Activated CD8-positive, alpha-beta T cell treated with anti-CD3 and anti-CD28 coated beads, Interleukin-2, amount 10 ng/mL, durations not matched to agents 7 days and 5 days (primary cell): ENCODE measurements at places on chromosomes 12 and 14.
A peak's percentile ranks its signal among the peaks of the same experiment; 100 is the strongest.

GRCh38 chr12:1595026-1595561, 713 bp upstream of the FBXL14 start:
- no peak for DNase-seq

- no peak for DNase-seq
Measured at GRCh38 chr12:106595268-106595667, 12.5 kb downstream of the RFX4 start.

- DNase-seq: no peak
Measured at GRCh38 chr12:39064708-39065107, 159.3 kb upstream of the CPNE8 start.

- DNase-seq: no peak
Measured at GRCh38 chr12:54588110-54588889, at the start of gene PPP1R1A. PPP1R1A (minus strand) TSS chr12:54588659; CDS start chr12:54588488, 171 bp downstream.

- no peak for DNase-seq
Measured at GRCh38 chr14:55654243-55654642, 74.2 kb downstream of the KTN1 start.

DNA sequence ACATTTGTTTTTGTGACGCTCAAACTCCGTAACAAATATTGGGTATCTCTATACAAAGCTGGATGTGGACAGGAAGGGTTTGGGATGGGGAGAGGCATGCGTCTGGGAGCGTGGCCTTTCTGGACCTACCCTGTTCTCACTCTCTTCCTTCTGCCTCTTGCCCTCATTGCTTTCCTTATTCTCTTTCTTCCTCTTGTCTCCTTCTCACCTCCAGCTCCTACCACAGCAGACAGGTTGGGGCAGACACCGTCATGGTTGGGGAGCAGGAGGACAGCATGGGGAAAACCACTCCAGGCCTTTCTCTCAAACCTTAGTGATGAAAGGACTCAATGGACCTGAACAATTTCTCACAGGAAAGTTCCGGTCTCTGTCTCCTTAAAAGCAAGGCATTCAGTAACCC, 465.3 kb downstream of the RAD51B start:
- DNase-seq: no peak

- no peak for DNase-seq
Measured at GRCh38 chr12:26431211-26431610, 235.8 kb downstream of the SSPN start.

- no peak for DNase-seq
Measured at GRCh38 chr12:24772813-24773212, 176.1 kb downstream of the BCAT1 start.

DNA sequence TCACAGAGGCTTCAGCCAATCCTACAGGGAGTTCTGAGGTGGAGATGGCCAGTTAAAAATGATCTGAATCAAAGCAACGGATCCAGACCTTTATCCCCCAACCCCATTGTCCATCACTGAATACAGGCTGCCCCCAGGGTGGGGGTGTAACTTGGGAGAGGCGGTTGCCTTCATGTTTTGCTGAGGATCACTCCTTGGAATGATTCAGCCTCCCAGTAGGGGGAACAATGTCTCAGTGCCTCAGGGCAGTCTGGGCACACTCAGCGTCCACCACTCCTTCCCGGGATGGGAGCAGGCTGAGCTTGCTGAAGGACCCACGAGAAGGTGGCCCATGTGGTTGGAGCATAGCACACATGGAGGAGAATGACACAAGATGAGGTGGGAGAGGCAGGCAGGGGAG, 60.2 kb downstream of the RFX4 start:
- DNase-seq: no peak

GRCh38 chr12:30754383-30754749, 385 bp downstream of the CAPRIN2 start:
- DNase-seq: peak; percentile 61

- DNase-seq: peak; percentile 79
Measured at GRCh38 chr12:94305130-94305957, 154.3 kb downstream of the CEP83 start.

DNA sequence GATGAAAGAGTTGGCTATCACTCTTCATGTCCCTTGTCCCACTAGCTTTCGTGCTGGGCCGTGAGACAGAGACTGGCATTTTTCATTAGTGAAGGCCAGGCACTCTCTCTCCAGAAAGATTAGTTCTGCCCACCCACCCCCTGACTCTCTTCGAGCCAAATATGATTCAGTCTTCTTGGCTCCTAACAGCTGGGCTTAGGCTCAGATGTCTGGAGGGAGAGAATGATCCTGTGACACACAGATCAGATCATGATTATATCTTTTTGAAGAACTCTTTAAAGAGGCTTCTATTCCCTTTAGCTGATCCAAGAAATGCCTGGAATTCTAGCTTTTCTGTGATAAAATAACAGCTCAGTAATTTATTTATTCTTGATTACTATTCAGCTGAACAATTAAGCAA, 5.2 kb upstream of the GNG2 start:
- DNase-seq: no peak

DNA sequence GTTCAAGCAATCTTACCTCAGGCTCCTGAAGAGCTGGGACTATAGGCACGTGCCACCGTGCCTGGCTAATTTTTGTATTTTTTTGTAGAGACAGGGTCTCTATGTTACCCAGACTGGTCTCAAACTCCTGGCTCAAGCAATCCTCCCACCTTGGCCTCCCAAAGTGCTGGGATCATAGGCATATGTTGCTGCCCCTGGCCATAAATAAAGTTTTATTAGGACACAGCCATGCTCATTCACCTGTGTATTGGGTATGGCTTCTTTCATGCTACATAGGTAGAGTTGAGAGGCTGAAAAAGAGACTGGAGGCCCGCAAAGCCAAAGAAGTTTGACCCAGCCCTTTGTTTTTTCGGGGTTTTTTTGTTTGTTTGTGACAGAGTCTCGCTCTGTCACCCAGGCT, 61.7 kb upstream of the NCOR2 start:
- no peak for DNase-seq

DNA sequence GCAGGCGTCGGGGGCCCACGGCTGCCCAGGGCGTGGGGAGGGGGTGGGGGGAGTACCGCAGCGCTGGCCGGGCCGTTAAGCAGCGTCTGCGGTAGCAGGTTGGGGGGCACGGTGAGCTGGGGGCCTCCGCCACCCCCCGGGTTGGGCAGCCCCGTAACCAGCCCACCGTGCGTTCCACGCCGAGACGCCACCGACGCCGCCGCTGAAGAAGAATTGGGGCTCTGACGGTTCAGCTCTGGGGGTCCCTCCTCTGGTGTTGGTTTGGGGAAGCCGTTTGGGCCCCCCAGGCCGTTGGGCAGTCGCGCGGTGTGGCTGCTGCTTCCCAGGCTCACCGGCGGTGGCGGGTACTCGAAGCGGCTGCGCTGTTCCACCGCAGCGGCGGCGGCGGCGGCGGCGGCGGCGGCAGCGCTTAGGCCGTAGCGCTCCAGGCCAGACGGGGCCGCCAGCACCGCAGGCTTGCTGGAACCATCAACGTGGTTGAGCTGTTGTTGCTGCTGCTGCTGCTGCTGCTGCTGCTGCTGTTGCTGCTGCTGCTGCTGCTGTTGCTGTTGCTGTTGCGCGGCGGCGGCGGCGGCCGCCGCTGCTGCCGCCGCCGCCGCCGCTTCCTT, 1.5 kb downstream of the IRF2BPL start:
- DNase-seq: peak; percentile 54

- DNase-seq: peak; percentile 66
Measured at GRCh38 chr12:116172224-116172849, 105.2 kb downstream of the MED13L start.

DNA sequence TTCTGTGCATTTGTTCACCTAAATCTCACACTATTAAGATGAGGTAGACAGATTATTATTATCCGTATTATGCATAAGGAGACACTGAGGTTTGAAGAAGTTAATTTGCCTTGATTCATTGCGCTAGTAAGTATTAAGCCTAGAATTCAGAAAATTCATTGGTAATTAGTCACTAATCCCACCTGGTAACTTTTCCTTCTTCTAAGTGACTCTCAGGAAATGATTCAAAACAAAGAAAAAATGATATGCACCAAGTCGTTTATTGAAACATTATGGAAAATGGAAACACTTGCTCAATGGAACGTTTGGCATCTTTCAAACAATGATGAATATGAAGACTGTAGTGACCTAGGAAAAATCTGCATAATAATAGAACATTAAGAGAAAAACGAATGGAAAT, 15.2 kb downstream of the RFX4 start:
- DNase-seq: no peak

GRCh38 chr12:66668311-66668710, 10.6 kb downstream of the GRIP1 start:
- DNase-seq: no peak
